ENCODE measurements at places on chromosomes 2 and 18.

- DNase-seq = peak; percentile 40
Measured at GRCh38 chr18:3305933-3306332, 44.0 kb downstream of the MYL12B start.

GRCh38 chr2:59073286-59073685, 832.2 kb upstream of the FANCL start:
- DNase-seq = no peak

GRCh38 chr18:73462092-73462491, 594.3 kb upstream of the NETO1 start:
- DNase-seq = no peak

DNA sequence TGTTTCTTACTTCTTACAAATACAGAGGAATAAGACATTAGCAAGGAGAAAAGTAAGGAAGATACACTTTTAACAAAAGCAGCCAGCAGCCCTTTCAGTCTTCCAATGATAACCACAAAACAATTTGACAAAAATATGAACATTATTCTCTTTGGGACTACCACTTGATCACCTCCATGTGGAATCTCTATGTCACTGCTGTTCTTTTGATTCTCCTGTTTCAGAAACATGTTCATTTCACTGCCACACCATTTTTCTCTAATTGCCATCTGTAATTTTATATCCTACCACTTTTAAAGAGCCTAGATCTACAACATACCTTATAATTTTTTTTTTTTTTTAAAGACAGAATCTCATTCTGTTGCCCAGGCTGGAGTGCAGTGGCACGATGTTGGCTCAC, 10.9 kb downstream of the INO80D start:
- no peak for DNase-seq

DNA sequence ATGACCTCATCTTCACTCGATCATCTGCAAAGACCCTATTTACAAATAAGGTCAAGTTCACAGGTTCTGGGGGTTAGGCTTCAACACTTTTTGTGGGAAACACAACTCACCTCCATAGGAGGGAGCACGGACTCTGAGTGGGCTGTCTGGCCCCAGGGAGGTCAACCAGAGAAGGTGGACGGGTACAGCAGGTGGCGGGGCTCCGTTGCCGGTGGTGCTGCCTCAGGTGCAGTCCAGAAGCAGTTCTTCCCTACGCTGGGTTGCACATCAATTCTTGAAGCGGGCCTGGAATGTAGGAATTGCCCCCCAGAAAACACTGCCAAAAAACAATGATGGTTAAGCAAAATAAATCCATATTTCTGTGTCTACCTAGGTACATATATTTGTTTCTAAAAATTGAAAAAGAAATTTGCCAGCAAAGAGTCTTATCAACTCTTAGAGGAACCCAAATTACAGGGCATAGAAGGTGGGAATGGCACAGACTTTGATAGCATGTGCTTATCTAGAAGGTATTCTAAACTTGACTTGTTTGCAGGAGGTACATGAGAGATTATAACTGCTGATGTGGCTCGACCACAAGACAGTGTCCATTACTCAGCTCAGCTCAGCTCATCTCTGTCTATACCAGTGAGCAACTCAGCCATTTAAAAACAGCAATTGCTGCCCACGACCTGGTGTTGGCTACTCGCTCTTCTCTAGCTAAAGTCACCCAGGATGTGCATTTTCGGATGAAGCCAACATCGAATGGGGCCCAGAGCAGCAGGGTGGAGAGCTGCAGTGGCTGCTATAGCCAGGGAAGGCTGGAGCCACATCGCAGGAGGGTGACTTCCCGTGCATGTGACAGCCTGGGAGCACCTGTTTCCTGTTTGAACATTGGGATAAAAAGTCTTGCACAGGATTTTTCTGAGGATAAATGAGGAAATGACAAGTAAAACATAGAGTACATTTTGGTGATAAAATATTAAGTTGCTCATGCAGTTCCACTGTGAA, 128.7 kb downstream of the RNF144A start:
- DNase-seq = no peak

GRCh38 chr18:28455971-28456370, 279.0 kb upstream of the CDH2 start:
- no peak for DNase-seq

DNA sequence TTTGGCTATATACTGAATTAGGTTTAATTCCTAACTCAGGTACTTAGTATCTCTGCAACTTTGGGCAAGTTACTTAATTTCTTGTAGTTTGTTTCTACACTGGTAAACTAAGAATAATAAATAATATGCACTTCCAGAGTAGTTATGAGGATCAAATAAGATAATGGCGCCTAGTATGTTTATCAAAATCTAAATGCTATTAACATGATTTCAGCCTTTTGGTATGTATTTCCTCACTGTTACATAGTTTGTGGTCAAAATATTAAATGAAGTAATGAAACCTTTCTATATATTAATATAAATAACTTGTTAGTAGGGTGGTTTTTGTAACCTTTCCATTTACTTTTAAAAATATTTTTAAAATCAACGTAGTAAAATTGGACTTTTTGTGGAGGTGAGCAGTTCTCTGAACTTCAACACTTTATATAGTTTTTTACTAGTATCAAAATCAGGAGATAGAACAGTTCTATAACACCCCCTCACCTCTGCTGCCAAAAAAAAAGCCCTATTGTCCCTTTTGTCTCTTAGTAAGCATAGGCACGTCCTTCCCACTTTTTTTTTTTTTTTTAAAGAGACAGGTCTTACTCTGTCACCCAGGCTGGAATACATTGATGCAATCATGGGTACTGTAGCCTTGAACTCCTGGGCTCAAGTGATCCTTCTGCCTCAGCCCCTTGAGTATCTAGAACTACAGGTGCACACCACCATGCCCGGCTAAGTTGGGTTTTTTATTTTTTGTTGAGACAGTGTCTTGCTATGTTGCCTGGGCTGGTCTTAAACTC, 44.8 kb downstream of the RAB3GAP1 start:
- no peak for DNase-seq

DNA sequence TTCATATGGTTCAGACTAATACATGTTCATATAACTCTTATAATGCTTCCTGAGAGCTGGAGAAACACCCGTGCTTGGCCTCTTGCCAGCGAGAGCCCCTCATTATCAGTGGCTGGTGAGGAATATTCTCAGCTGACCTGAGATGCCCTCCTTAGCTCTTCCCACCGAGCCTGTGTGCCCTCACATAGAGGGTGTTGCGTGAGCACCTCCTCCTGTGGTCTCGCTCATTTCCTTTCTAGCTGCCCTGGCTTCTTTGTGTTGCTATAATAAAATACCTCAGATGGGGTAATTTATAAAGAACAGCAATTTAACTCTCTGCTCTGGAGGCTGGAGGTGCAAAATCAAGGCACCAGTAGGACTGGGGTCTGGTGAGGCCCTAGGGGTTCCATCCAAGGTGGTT, 80.5 kb upstream of the ALKAL2 start:
- no peak for DNase-seq

DNA sequence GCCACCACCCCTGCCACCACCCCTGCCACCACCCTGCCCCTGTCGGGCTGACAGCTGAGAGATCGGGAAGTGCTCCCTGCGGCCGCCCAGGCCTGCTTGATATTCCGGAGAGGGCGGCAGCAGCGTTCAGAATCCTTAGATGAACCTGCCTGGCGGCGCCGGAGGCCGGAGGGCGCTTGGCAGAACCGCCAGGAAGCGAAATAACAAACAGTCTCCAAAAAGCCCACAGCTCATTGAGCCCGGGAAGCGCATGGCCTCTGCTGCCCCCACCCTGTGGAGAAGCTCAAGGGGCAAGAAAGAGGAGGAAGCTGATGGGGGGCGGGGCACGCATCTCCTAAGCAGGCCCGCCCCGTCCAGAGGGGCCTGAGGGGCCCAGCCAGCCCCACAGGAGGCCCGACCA, 92.2 kb upstream of the MBOAT2 start:
- DNase-seq = no peak

DNA sequence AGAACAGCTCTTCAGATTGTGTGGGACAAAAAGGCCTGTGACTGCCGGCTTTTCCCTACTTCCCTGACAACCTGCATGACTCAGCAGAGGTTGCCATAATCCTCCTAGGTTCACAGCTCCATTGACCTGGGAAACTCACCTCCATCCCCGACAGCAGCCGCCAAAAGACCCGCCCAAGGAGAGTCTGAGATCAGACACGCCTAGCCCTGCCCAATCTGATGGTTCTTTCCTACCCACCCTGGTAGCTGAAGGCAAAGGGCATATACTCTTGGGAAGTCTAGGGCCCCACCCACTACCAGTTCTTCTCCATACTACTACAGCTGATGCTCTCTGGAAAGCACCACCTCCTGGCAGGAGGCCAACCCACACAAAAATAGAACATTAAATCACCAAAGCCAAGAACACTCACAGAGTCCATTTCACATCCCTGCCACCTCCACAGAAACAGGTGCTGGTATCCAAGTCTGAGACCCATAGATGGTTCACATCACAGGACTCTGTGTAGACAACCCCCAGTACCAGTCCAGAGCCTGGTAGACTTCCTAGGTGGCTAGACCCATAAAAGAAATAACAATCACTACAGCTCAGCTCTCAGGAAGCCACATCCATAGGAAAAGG, 140.6 kb downstream of the NETO1 start:
- no peak for DNase-seq

DNA sequence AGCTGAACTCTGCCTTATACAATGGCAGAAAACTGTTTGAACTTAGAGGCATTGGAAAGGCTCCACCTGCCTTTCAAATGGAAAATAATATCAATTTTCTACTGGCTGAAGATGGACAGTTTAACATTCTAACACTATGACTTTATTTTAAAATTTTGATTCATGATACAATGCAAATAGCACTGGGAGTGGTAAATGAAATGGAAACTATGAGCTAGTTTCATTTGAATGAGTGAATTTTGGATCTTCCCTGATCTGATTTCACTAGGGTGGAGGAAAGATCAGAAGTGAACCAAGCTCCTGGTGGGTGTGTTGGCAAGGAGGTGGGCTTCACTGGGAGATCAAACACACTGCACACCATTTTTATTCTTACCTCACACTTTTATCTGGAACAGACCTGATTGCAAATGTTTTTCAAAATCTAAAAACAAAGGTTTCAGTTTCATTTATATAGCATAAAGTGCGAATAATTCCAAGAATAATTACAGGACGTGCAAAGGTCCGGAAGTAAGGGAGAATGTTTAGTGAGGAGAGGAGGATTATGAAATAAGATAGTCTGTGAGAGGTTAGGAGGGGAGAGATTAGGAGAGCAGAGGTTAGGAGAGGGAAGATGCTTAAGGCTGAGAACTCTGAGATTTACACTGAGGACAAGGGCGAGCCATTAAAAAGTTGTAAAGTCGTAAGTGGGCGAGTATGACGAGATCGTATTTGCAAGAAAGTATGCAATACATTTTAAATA, 18.6 kb upstream of the MBP start:
- no peak for DNase-seq

- no peak for DNase-seq
Measured at GRCh38 chr2:126449677-126450076, 206.3 kb upstream of the GYPC start.

GRCh38 chr2:8394569-8395359, 287.1 kb upstream of the ID2 start:
- DNase-seq = no peak

GRCh38 chr2:96907115-96908041, 37.5 kb upstream of the SEMA4C start:
- DNase-seq = no peak

GRCh38 chr2:111219285-111219684, 98.6 kb downstream of the BCL2L11 start:
- no peak for DNase-seq

DNA sequence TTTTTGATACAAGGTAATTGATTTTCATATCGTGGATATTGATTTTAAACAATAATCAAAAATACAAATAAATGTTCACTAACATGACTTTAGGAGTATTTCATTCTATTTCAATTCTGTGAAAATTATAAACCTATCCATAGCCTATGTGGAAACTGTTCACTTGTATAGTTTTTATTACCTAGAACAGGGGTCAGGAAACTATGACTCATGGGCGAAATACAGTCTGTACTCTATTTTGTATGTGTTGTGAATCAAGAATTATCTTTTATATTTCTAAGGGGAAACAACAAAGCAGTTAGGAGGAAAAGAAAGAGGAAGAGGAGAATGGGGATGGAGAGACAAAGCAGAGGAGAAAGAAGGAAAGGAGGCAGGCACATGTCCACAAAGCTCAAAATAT, 181.7 kb upstream of the VRK2 start:
- DNase-seq = no peak

DNA sequence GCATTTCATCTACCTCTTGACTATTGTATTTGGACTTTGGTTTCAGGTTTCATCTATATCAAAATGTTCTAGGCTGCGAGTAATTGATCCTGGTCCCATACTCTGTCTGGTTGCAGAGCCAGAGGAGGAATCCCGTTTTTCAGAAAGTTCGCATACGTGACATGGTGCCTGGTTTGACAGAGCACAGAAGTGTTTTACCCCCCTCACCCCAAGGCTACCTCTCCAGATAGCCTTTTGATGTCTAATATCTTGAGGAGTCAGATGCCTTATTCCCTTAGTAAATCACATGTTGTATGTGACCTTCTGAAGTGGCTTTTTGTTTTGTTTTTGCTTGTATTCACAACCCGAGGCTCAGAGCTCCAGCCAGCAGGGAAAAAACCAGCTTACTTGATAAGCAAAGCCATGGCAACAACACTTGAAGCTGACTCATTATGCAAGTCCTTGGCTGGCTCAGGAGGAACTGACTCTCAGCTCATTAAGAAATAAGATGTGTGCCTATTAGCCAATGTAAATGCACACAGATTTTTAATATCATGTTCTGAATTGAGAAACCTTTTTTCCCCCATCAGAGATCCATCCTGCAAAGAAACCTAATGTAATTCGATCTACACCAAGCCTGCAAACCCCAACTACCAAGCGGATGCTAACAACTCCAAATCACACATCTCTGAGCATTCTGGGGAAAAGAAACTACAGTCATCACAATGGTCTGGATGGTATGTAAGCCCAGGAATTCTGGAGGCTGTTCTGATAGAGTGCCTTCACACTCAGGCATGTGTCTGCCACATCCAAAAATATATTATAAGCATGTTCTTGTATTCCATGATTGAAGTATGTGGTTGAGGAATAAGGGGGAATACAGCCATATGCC, 41.4 kb downstream of the OXER1 start:
- peak; percentile 30 for DNase-seq

DNA sequence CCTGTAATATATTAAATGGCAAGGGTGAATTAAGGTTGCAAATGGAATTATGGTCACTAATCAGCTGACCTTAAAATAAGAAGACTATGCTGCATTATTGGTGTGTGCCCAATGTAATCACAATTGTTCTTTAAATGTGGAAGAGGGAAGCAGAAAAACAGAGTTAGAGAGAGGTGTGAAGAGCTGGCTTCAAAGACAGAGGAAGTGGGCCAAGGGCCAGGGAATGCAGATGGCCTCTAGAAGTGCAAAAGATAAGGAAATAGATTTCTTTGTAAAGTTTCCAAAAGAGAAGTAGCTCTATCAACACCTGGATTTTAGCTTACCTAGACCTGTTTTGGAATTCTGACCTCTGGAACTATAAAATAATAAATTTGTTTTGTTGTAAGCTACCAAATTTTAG, 276.0 kb downstream of the LRRTM1 start:
- no peak for DNase-seq

- DNase-seq = no peak
Measured at GRCh38 chr2:75634945-75635344, 11.6 kb upstream of the MRPL19 start.

GRCh38 chr2:102064679-102065674, 73.2 kb downstream of the IL1R2 start:
- DNase-seq = no peak

- no peak for DNase-seq
Measured at GRCh38 chr2:8615252-8615575, 66.6 kb upstream of the ID2 start.

GRCh38 chr2:60570251-60570650, 16.8 kb upstream of the BCL11A start:
- no peak for DNase-seq

All from activated T-cell treated with anti-CD3 and anti-CD28 coated beads, Interleukin-2, amount 50 U/mL, for 48 hours (primary cell).